WERI-Rb-1 (cell line): ENCODE measurements at places on chromosomes 16 and 17.

DNA sequence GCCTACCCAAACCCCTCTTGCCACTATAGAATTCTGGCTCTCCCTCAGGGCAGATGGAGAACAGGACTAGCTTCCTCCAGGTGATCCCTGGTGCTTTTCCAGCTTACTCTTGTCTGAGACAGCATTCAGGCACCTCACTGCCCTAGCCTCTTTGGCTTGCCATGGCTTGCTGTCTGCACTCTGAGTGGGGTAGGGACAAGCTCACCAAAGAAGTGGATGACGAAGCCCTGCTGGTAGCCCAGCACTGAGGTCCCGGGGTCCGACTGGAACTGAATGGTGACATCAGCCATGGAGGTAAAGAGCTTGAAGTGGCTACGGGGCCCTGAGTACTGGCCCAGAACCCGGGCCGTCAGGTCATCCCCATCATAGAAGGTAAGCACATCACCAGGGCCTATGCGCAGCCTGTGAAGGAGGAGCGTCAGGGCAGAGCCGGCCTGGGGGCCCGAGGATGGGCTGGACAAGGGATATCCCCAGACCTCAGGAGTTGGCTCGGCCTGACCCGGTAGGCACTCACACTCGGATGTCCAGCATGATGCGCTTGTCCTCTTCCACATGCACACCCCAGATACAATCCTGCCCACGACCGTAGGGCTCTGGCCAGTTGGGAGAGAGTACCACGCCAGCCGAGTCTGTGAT is 7.6 kb upstream of the PHF12 start:
- no peak for DNase-seq

GRCh38 chr17:9218911-9219310 is 197.6 kb downstream of the NTN1 start:
- DNase-seq = no peak

DNA sequence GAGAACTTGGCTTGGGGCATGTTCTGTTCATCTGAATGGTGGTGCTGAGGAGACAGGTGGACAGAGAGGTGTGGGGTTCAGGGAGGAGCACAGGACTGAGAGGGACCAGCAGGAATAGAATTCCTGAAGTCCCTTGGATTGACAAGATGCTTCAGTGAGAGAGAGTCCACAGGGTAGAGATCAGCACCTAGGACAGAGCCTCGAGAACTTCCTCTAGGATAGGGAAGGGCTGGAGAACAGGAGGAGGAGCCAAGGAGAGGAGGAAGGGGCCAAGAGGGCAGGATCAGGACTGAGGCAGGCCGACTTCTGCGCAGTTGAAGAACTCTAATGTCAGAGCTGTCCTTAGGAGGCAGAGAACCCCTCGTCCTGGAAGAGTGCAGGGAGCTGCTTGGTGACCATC is 138.4 kb downstream of the PRKCB start:
- DNase-seq = no peak

DNA sequence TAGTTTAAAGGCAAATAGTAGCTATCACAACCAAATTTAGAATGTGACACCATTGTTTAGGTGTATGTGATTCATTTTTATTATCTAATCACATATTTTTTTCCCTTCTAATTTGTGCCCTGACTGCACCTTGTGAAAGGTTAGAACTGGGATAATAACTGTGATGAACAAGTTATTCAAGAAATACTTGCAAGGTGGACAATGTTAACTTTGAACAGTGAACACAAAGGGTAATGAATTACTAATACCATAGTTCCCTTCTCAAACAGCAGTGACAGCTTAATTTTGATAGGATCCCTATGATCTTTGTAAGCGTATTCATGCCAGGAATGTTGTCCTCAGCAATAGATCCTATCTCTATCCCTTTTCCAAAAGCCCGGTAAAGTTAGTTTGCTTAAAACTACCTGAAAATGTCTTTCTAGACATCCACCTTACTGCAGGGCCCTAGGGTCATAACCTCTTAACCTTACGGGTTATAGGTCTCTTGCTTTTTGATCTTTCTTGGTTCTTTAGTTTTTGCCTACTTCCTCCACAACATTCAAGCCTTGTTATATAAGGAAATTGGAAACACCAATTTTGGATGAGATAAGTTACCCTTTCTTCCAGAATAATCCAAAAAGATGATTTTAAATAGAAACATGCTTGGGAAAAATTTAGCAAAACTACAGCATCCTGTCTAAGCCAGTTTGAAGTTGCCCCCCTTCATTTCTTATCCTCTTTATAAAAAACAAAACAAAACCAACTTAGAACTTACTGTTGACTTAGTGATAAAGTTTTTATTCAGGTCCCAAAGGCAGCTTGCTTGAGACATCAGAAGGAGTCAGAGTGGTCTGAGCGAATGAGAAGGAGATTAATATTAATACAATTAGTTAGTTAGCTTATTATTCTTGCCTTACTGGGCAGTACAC is 200.0 kb upstream of the TBX2 start:
- DNase-seq = no peak

DNA sequence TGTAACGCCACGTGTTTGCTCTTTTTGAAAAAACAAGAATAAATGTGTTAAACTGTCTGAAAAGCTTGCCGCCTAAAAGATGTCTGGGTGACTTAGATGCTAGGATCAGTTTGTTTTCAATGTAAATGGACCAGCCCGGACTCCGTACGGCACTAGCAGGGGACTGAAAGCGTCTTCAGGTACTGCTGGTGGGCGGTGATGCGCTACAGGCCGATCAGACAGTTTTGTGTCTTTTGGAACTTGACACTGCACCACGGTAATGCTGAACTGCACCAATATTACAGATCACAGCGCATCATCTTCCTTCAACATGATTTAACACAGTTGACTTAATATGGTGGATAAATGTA is 727 bp upstream of the MBTPS1 start:
- no peak for DNase-seq

DNA sequence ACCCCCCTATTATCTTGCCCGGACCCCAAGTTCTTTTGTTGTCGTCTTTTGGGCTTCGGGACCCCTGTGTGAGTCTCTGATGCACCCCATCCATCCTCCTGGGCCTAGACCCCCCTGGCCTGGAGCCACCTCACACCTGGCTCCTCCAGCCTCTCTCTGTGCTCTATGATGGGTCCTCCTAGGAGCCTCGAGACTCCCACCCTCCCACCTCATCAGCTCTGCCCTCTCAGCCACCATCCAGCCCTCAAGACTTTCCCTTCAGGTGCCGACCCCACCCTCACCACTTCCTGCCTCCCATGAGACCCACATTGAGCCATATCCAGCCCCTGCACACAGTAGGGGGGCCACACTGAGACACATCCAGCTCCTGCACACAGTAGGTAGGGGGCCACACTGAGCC is 8.7 kb upstream of the ATP2A3 start:
- DNase-seq = no peak

DNA sequence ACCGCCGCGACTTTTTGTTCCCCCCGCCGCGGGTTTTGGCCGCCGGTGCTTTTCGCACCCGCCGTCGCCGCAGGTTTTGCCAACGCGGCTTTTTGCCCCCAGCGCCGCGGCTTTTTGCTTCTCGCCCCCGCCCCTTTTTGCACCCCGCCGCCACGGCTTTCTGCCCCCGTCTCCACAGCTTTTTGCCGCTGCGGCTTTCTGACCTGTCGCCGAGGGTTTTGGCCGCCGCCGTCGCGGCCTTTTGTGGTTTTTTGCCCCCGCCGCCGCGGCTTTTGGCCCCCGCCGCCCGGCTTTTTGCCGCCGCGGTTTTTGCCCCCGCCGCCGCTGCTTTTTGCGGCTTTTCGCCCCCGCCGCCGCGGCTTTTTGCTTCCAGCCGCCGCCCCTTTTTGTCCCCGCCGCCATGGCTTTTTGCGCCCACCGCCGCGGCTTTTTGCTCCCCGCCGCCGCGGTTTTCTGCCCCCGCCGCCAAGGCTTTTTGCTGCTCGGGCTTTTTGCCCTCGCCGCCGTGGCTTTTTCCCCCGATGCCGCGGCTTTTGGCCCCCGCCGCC is 151.1 kb downstream of the KCNJ18 start:
- no peak for DNase-seq

DNA sequence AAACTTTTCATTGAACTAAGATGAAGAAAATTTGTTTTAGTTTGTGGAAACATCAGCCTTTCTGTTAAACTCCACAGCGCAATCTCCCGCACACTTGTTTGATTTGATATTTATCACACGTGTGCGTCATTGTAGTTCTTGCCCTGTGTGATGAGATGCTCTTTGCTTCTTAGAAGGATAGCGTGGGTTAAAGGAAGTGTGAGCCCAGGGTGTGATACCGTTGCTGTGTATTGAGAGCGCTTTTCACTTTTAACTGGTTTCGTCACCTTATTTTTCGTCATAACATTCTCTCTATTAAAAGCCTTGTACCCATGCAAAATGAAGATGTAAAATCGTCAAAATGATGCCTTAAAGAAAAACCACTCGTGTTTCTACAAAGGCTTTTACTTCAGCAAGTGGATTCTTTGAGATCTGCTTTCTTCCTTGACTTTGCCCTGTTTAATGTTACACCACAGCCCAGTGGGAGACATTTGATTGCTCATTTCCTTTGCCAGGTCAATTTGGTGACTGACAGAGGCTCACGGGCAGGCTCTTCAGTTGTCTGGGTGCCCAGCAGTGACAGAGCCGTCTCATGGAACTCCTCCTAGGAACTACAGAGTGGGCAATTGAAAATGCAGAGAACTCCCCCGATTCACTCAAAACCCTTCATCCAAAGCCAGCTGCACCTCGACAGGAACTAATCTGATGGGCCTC is 61.1 kb downstream of the RPA1 start:
- no peak for DNase-seq

GRCh38 chr17:36127911-36128310 is 24.3 kb downstream of the CCL4 start:
- DNase-seq = no peak

- DNase-seq = no peak
Observed at GRCh38 chr17:30824002-30824355, 513 bp downstream of the CRLF3 start.

DNA sequence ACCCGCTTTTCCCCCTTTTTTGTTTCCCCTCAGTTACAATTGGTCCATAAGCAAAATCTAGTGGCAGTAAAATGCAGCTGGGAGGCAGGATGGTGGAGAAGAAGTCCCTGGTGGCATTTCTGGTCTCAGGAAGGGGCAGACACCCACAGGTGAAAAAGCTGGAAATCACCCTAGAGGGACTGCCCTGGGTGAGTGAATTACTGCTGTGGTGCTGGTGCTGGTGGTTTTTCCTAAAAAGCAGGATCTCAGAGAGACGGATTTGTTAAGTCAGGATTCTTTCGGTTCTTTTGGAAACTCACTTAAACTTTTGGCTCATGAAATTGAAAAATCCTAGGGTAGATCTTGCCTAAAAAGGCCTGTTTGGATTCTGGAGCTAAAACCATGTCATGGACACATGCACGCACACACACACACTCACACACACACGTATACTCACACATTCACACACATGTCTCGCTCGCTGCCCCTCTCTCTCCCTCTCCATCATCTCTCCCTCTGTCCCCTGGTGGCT is 65.8 kb downstream of the NKD1 start:
- no peak for DNase-seq

- DNase-seq = no peak
Observed at GRCh38 chr16:90046122-90046970, 27.1 kb upstream of the DBNDD1 start.

DNA sequence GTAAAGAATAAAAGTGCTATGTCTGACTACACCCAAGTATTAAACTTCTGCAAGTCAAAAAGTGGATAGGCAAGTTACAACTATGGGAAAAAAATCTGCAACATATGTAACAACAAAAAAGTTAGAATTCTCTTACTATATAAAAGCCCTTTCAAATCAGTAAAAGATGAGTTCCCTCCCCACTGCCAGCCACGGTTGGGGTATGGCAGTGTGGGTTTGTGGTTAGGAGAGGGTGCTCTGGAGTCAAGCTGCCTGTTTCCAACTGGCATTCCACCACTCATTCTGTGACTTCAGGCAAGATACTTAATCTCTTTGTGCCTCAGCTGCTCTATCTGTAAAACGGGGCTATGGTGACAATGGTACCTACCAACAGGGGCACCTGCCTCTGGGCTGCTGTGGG is 26.6 kb upstream of the MFSD6L start:
- no peak for DNase-seq

DNA sequence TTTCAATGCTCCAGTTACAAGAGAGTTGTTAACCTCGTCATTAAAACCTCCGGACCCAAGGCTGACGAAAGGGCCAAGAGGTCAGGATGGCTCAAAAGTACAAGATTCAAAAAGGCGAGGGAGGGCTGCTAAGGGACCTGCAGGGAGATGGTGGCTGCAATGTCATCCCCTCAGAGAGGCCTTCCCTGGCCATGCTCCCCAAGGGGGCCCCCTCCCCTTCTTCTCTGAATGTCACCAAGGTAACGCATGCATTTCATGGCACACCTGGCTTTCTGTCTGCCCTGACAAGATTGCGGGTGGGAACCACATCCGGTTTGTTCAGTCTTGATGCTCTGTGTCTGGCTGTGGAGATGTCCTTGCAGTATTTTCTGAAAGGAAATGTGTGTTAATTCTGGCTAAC is 89.9 kb downstream of the C16orf78 start:
- no peak for DNase-seq

- no peak for DNase-seq
Observed at GRCh38 chr17:63544467-63545301, 5.6 kb upstream of the DCAF7 start.

DNA sequence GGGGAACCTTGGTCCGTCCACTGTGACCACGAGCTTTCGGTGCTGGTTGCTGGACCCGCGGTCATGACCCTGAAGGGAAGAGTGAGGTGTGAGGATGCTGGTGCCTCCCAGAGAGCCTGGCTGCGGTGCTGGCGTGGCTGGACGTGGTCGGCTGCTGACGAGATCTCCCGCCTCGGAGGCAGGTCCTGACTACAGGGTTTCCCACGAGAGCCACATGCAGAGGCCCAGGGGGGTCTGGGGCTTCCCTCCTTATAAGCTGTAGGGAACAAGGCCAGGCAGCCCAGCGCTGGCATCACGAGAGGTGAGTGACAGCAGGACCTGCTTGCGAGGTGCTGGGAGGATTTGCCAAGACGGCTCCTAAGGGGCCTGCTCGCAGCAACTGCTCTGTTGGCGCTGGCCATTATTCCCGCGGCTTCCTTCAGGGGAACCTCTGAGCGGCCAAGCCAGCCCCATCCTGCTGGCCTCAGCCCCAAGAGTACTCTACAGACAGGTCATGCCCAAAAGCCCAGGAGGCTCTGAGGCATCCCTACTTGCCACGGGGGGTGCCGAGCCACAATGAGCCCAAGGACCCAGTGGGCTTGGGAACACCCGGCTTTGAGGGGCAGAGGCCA is 134.8 kb downstream of the FOXL1 start:
- no peak for DNase-seq

DNA sequence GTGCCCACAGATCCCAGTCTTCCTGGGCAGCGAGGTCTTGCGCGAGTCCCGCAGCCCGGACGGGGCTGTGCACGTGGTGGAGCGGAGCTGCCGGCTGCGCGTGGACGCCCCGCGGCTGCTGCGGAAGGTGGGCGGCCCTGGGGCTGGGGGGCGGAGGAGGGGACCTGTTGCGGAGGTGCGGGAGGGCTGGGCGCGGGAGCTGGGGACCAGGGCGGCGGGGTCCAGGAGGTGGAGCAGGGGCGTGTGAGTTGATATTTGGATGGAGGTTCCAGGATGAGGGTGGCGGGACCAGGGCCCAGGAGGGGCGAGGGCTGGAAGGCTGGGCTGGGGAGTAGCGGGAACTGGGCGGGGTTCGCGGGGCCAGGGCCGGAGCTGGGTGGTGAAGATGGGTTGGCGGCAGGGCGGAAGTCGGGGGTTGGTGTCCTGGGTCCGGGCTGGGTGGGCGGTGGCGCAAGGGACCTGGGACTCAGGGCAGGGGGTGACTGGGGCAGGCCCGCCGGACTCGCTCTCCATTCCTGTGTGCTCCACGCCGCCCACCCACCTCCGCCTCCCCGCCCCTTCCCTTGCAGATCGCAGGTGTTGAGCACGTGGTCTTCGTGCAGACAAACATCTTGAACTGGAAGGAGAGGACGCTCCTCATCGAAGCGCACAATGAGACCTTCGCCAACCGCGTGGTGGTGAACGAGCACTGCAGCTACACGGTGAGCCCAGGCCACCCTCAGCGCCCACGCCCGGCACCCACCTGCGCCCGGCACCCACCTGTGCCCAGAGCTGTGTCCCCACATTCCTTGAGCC is 29.6 kb downstream of the SEC14L5 start:
- no peak for DNase-seq
